Esophagus squamous epithelium (tissue), 5 donors: ENCODE measurements at places on chromosomes 3 and 15.

GRCh38 chr3:158659454-158660237, 12.8 kb downstream of the LXN start:
- no peaks in the 10 kb centered on the region for H3K27me3 ChIP-seq
- peaks cover 98% of the 10 kb centered on the region for H3K36me3 ChIP-seq
- H3K4me1 ChIP-seq: peaks cover 4% of the 10 kb centered on the region
- no peak for DNase-seq
- H3K27ac ChIP-seq: no peak overlapping the region

GRCh38 chr3:192831111-192831644, 86.5 kb downstream of the MB21D2 start:
- no peaks in the 10 kb centered on the region for H3K36me3 ChIP-seq
- DNase-seq: no peak
- peaks cover 6% of the 10 kb centered on the region for H3K4me1 ChIP-seq
- H3K27me3 ChIP-seq: no peaks in the 10 kb centered on the region

GRCh38 chr3:52277972-52278509, 408 bp downstream of the WDR82 start:
- H3K4me3 ChIP-seq: peak overlapping the region; percentile 79
- H3K27ac ChIP-seq: peak overlapping the region; percentile 98
- peaks cover 11% of the 10 kb centered on the region for H3K36me3 ChIP-seq
- no peaks in the 10 kb centered on the region for H3K27me3 ChIP-seq

DNA sequence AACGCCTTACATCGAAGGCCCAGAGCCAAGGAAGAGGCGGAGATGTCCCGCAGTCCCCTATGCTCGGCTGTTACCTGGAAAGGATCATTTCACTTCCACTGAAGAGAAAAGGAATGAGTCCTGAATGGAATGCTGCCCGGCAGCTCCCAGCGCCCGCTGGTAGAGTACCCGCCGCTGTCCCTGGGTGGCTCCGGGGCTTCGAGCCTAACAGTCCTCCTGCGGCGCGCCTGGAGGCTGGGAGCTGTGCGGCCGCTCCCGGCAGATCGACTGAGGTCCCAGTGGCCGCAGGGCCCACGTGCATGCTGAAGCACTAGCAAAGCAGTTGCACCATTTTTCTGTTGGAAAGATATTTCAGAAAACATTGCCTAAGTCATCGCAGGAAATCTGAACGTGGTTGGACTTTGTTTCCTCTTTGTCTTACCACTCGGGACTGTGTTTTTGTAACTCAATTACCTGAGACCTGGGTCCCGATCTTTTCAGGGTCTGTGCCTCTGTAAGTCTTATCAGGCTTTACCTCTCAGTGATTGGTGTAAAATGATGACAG, 984 bp downstream of the RNU6-1 start:
- H3K27ac ChIP-seq: peak overlapping the region; percentile 98
- DNase-seq: no peak
- no peak overlapping the region for H3K4me3 ChIP-seq
- no peaks in the 10 kb centered on the region for H3K36me3 ChIP-seq
- peaks cover 30% of the 10 kb centered on the region for H3K4me1 ChIP-seq

- H3K4me1 ChIP-seq: peaks cover 7% of the 10 kb centered on the region
- no peak overlapping the region for H3K27ac ChIP-seq
- no peak for DNase-seq
- H3K4me3 ChIP-seq: no peak overlapping the region
- no peaks in the 10 kb centered on the region for H3K36me3 ChIP-seq
- H3K27me3 ChIP-seq: no peaks in the 10 kb centered on the region
These were observed 52.4 kb upstream of the SRGAP3 start for GRCh38 chr3:9301798-9302197.

GRCh38 chr15:63344731-63345390, 36.8 kb downstream of the CA12 start:
- H3K36me3 ChIP-seq: peaks cover 14% of the 10 kb centered on the region
- peaks cover 36% of the 10 kb centered on the region for H3K4me1 ChIP-seq
- H3K4me3 ChIP-seq: no peak overlapping the region
- no peaks in the 10 kb centered on the region for H3K27me3 ChIP-seq
- H3K27ac ChIP-seq: no peak overlapping the region

- H3K4me1 ChIP-seq: no peaks in the 10 kb centered on the region
- no peaks in the 10 kb centered on the region for H3K36me3 ChIP-seq
- H3K27me3 ChIP-seq: no peaks in the 10 kb centered on the region
- H3K27ac ChIP-seq: no peak overlapping the region
- DNase-seq: no peak
These were observed 589.4 kb downstream of the NLGN1 start for GRCh38 chr3:173986861-173987410.

DNA sequence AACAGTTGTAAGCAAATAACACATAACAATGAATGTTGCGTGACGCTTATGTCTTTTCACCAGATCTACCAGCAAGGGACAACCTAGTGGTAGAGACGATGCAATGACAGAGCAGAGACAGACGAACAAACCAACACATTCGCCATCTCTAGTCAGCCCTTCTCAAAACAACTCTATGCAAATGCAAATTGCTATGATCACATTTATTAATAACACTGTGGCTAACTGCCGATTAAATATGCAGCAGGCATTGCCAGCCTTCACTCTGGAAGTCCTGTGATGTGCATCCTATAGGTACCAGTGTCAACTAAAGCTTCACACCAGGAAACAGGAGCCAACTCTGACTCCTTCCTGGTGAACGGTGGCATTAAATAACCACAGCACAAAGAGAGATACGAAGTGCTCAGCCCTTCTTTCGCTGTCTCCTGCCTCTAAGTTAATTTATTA, 94.2 kb downstream of the FOXP1 start:
- H3K4me3 ChIP-seq: no peak overlapping the region
- no peaks in the 10 kb centered on the region for H3K27me3 ChIP-seq
- H3K27ac ChIP-seq: no peak overlapping the region
- no peak for DNase-seq
- peaks cover 42% of the 10 kb centered on the region for H3K36me3 ChIP-seq
- no peaks in the 10 kb centered on the region for H3K4me1 ChIP-seq

- H3K36me3 ChIP-seq: no peaks in the 10 kb centered on the region
- no peak overlapping the region for H3K4me3 ChIP-seq
- no peaks in the 10 kb centered on the region for H3K27me3 ChIP-seq
- no peak for DNase-seq
- H3K27ac ChIP-seq: no peak overlapping the region
These were observed 211.7 kb upstream of the WNT5A start for GRCh38 chr3:55698831-55699230.

DNA sequence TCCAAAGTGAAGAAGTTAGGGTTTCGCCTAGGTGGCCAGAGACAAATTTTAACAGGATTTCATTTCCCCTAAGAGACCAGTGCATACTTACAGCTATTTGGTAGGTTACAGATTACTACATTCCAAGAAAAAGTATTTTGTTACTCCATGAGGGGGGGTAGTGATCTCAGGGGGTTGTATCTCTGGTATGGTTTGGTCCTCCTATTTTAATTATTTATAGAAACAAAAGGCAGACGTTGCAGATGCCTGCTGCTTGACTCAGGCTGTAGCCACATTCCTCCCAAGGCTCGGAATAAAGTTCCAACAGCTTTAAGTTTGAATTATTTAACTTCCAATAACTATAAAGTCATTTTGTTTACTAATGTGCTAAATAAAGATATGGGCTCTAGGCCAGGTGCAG, 1.3 kb upstream of the TRIM59 start:
- no peaks in the 10 kb centered on the region for H3K36me3 ChIP-seq
- no peak for DNase-seq
- no peaks in the 10 kb centered on the region for H3K27me3 ChIP-seq
- no peak overlapping the region for H3K4me3 ChIP-seq

DNA sequence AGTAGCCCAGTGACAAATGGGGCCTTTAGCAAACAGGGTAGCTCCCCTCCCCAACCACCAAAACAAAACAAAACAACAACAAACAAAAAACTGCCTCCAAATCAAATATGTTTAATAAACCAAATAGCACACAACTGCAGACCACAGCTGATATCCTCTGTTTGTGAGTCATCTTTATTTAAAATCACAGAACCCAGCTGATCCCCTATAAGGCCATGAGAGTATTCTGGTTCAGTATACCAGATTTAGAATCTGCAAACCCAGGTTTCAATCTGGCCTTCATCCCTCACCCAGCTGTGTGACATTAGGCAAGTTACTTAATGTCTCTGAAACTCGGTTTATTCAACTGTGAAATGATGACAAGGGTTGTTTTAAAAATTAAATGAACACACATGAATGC, 124.5 kb downstream of the SUCLG2 start:
- H3K27ac ChIP-seq: no peak overlapping the region
- no peaks in the 10 kb centered on the region for H3K27me3 ChIP-seq
- H3K36me3 ChIP-seq: peaks cover 33% of the 10 kb centered on the region
- DNase-seq: no peak

- H3K4me3 ChIP-seq: no peak overlapping the region
- H3K36me3 ChIP-seq: no peaks in the 10 kb centered on the region
- H3K27me3 ChIP-seq: no peaks in the 10 kb centered on the region
These were observed 41.0 kb downstream of the FLNB start for GRCh38 chr3:58049143-58049785.

- no peak for DNase-seq
- no peaks in the 10 kb centered on the region for H3K4me1 ChIP-seq
- H3K4me3 ChIP-seq: no peak overlapping the region
- no peak overlapping the region for H3K27ac ChIP-seq
- no peaks in the 10 kb centered on the region for H3K27me3 ChIP-seq
These were observed 357.1 kb upstream of the CFAP20DC start for GRCh38 chr3:59406943-59407342.

DNA sequence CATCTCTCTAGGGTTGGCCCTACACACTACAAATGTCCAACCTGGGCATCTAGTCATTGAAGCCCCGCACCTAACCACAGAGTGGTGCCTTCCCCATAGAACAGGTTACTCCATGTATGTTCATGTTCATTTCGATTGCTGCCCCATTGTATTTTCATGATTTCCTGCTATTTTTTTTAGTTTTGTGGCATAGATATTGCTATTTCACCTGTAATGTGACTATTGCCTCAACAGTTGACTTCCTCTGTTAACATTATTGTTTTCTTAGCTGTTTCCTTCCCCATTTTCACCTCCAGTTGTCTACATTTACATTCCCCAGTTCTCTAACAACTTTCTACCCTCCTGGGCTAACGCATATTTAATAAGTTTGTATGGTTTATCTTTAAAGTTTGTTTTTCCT, 137.7 kb upstream of the RBMS3 start:
- H3K4me3 ChIP-seq: no peak overlapping the region
- no peaks in the 10 kb centered on the region for H3K36me3 ChIP-seq
- DNase-seq: no peak
- no peak overlapping the region for H3K27ac ChIP-seq
- no peaks in the 10 kb centered on the region for H3K27me3 ChIP-seq
- H3K4me1 ChIP-seq: peaks cover 31% of the 10 kb centered on the region

DNA sequence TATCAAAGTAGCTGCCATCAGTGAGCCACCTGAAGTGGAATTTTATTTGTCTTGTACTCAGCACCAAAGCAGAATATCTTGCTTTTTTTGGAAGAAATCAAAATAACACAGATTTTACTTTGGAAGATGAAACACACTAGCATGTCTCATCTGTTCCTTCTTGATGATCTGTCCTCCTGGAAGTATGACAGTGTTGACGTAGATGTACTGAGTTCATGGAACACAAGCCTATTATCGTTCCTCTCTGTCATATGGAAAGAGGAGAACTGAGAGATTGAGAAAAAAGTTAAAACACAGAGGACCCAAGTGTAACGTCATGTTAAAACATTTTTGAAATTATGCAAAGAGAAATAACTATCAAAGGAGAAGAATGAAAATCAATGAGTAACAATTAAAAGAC, 340.2 kb downstream of the ROBO2 start:
- no peak for DNase-seq
- H3K36me3 ChIP-seq: no peaks in the 10 kb centered on the region
- H3K27me3 ChIP-seq: no peaks in the 10 kb centered on the region
- no peak overlapping the region for H3K27ac ChIP-seq

DNA sequence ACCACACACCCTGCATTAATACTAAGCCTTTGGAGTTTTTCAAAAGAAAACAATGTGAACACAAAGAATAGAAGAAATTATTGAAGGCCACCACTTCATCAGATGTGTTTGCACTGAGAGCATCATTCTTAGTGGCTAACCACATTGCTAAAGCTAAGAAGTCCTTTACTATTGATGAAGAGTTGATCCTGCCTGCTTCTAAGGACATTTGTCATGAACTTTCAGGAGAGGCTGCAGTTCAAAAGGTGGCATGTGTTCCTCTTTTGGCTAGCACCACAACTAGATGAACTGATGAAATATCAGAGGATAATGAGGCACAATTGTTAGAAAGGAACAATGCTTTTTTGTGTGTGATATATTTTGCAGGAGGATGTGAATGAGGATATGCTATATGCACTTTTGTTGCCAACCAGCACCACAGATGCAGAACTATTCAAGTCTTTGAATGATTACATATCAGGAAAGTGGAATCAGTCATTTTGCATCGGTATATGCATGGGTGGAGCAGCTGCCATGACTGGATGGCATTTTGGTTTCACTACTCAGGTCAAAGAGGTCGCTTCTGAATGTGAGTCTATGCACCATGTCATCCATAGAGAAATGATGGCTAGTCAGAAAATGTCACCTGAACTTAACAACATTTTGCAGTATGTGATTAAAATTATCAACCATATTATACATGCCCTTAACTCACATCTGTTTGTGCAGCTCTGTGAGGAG, 2.5 kb upstream of the EID1 start:
- H3K4me1 ChIP-seq: peaks cover 3% of the 10 kb centered on the region
- H3K4me3 ChIP-seq: no peak overlapping the region
- no peaks in the 10 kb centered on the region for H3K36me3 ChIP-seq
- no peaks in the 10 kb centered on the region for H3K27me3 ChIP-seq

- H3K27me3 ChIP-seq: no peaks in the 10 kb centered on the region
- peak overlapping the region; percentile 71 for H3K4me3 ChIP-seq
- H3K4me1 ChIP-seq: peaks cover 15% of the 10 kb centered on the region
These were observed 35.3 kb downstream of the ZBTB38 start for GRCh38 chr3:141403576-141403975.

GRCh38 chr15:61889706-61890105, 170.5 kb downstream of the VPS13C start:
- H3K4me3 ChIP-seq: no peak overlapping the region
- H3K4me1 ChIP-seq: no peaks in the 10 kb centered on the region
- no peak for DNase-seq
- H3K27ac ChIP-seq: no peak overlapping the region
- H3K36me3 ChIP-seq: no peaks in the 10 kb centered on the region

- no peaks in the 10 kb centered on the region for H3K36me3 ChIP-seq
- H3K4me1 ChIP-seq: peaks cover 7% of the 10 kb centered on the region
- no peaks in the 10 kb centered on the region for H3K27me3 ChIP-seq
- H3K27ac ChIP-seq: peak overlapping the region; percentile 82
- peak overlapping the region; percentile 63 for H3K4me3 ChIP-seq
These were observed 766 bp downstream of the FAM98B start for GRCh38 chr15:38454696-38455090.
